ENCODE measurements at places on chromosomes 16 and 17.

GRCh38 chr16:89360760-89361435, 129.5 kb downstream of the ANKRD11 start:
- DNase-seq = no peak

GRCh38 chr16:71249399-71249798, 18.9 kb upstream of the HYDIN start:
- DNase-seq = no peak

- DNase-seq = no peak
Measured at GRCh38 chr16:80824623-80825364, 20.4 kb upstream of the CDYL2 start.

GRCh38 chr16:57349212-57350031, 9.2 kb upstream of the CCL22 start:
- no peak for DNase-seq

DNA sequence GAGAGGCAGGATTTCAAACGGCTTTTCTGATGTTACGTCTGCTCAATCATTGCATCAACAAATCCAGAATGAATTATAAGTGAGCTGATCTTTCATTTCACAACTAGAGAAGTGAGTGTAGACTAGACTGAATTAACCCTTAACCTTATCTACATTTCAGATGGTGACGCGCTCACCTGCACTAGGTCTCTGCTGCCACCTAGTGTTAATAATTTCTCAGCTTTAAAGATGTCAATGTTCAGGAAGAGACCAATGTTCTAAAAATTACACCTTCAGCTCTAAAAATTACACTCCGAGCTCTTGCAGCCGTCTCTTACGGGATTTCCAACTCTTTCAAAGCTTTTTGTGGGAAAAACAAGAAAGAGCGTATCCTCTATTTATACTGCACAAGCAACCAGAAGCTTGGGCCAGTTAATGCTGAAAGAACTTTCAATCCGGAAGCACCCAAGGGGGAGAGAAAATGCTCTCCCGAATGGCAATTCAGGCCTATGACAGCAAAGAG, 88.2 kb upstream of the FA2H start:
- no peak for DNase-seq

DNA sequence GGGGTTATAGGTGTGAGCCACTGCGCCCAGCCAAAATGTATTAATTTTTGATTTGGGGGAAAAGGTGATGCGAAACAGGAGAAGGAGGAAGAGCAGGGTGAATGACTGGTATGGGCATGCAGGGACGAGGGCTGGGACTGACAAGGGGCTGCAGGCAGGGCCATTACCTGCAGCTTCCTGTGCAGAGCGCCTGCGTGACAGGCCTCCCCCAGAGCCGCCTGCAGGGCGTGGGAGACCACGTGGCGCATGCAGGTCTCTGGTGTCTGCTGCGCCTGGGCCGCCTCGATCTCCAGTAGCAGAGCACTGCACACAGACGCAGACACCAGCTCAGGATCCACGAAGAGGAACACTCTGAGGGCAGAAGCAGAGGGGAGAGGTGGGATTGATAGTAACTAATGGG, 32.4 kb downstream of the PIK3R6 start:
- no peak for DNase-seq

- DNase-seq = no peak
Measured at GRCh38 chr16:84528322-84528721, 23.9 kb upstream of the MEAK7 start.
